Large intestine (tissue), 12 donors: ENCODE measurements at places on chromosomes 5 and 9.
A peak's percentile ranks its signal among the peaks of the same experiment; 100 is the strongest.

- no peak for DNase-seq
- H3K4me1 ChIP-seq: no peaks in the 10 kb centered on the region
- no peak overlapping the region for H3K27ac ChIP-seq
- no peak overlapping the region for H3K4me3 ChIP-seq
Observed at GRCh38 chr9:98866435-98867102, 59.1 kb downstream of the GALNT12 start.

- no peaks in the 10 kb centered on the region for H3K36me3 ChIP-seq
- H3K4me1 ChIP-seq: peaks cover 20% of the 10 kb centered on the region
- no peak for DNase-seq
- H3K4me3 ChIP-seq: no peak overlapping the region
- H3K27ac ChIP-seq: peak overlapping the region; percentile 76
Observed at GRCh38 chr5:64654561-64654938, 35.8 kb upstream of the SHISAL2B start.

GRCh38 chr9:87610200-87611155 is 112.8 kb downstream of the DAPK1 start:
- no peaks in the 10 kb centered on the region for H3K27me3 ChIP-seq
- H3K4me1 ChIP-seq: no peaks in the 10 kb centered on the region
- no peak for DNase-seq
- H3K27ac ChIP-seq: no peak overlapping the region
- peaks cover 17% of the 10 kb centered on the region for H3K36me3 ChIP-seq

DNA sequence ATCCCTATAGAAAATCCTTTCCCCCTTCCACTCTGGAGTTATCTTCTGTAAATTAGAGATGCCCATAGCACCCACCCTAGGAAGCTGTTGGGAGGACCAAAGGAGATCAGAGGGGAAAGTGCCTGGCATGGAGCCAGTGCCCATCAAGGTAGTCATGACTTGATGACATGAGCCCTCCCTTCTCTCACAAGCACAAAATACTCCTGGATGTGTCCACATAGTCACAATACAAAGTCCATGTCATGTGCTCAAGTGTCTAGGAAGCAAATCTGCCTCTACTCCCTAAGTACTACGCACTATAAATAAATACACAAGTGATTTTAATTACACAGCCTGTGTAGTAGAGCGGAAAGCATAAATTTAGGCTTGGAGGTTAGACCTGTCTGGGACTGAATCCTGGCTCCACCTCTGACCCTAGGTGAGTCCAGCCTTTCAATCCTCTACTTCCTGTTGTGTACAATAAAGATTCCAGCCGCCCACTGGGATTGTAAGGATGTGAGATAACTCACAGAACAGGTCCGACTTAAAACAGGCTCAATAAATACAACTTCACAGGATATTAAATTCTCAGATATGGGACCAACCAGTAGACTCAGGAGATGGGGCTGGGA is 30.6 kb downstream of the TTC39B start:
- peak overlapping the region; percentile 63 for H3K27ac ChIP-seq
- DNase-seq: peak; percentile 50
- no peak overlapping the region for H3K4me3 ChIP-seq
- H3K27me3 ChIP-seq: no peaks in the 10 kb centered on the region
- H3K36me3 ChIP-seq: peaks cover 7% of the 10 kb centered on the region
- peaks cover 29% of the 10 kb centered on the region for H3K4me1 ChIP-seq

- no peak overlapping the region for H3K4me3 ChIP-seq
- H3K27me3 ChIP-seq: peaks cover 3% of the 10 kb centered on the region
- no peak for DNase-seq
- H3K4me1 ChIP-seq: no peaks in the 10 kb centered on the region
Observed at GRCh38 chr9:18422296-18423036, 51.5 kb upstream of the ADAMTSL1 start.

- H3K27ac ChIP-seq: peak overlapping the region; percentile 48
- no peaks in the 10 kb centered on the region for H3K27me3 ChIP-seq
- peaks cover 29% of the 10 kb centered on the region for H3K4me1 ChIP-seq
- no peak overlapping the region for H3K4me3 ChIP-seq
- DNase-seq: peak; percentile 75
Observed at GRCh38 chr9:126348911-126349550, 22.4 kb downstream of the MVB12B start.

- H3K27ac ChIP-seq: peak overlapping the region; percentile 46
- no peaks in the 10 kb centered on the region for H3K36me3 ChIP-seq
- DNase-seq: peak; percentile 82
- H3K27me3 ChIP-seq: no peaks in the 10 kb centered on the region
Observed at GRCh38 chr5:132437604-132438266, 52.8 kb downstream of the IRF1 start.

- peak within 1 kb of the TSS; percentile 88 for H3K4me3 ChIP-seq
- H3K4me1 ChIP-seq: peaks cover 6% of the 10 kb centered on the region
- peak; percentile 96 for DNase-seq
Observed at GRCh38 chr5:132556763-132557477, at the start of gene RAD50. TSS of gene RAD50 (plus strand) at chr5:132556977. CDS start at chr5:132557325, 348 bp downstream.

DNA sequence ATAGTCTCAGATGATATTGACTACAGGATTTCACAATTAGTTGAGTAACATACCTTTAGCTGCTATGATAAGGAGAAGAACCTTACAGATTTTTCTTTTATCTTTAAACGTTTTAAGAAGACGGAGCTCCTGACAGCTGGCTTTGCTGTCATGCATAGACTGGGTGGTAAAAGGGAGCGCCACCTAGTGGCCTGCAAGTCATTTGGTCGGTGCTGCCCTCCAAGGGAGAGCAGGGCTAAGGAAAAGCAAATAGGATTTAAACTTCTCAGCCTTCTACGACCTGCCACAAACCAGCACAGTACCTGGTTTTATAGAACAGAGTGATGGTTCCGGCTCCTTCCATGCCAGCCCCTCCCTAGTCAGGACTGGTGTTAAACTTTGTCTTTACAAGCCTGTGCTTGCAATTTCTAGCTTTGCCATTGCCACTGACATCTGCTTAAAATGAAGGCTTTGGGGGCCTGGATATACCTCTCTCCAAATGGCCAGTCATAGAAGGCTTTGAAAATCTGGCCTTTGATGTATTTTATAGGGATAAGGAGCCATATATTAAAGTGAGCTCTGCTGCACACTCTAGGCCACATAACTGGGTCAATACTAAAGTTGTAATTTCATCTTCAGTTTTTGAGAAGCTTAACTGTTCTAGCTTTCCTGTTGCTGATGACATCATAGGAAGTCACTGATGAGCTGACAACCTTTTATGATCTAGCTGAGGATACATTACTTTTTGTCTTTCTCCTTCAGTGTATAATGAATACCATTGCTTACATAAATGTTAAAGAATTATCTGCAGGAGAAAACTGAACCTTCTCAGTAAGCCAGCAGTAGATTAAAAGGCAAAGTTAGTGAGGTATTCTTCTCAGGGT is 31.1 kb upstream of the ADAMTSL1 start:
- no peak overlapping the region for H3K4me3 ChIP-seq
- no peak overlapping the region for H3K27ac ChIP-seq
- H3K36me3 ChIP-seq: no peaks in the 10 kb centered on the region
- peaks cover 5% of the 10 kb centered on the region for H3K4me1 ChIP-seq
- DNase-seq: peak; percentile 57
- H3K27me3 ChIP-seq: peaks cover 3% of the 10 kb centered on the region

DNA sequence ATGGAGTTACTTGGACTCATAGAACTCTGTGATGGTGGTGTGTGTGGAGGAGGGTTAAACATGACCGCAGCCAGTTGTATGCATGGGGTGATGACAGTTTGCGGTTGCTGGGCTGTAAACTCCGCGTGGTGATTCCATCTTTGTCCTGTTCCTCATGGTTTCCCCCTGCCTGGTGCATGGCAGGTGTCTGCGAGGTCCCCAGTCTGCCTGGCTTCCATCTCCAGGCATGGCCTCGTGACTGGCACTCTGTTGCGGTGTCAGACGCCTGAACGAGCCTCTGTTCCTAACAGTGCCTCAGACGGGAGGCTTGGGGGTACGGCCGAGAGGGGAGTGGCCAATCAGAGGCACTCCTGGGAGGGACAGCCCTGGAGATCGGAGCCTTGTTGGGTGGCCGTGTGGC is 33.9 kb upstream of the SH3PXD2B start:
- H3K4me3 ChIP-seq: no peak overlapping the region
- H3K36me3 ChIP-seq: no peaks in the 10 kb centered on the region
- no peak for DNase-seq
- H3K27me3 ChIP-seq: no peaks in the 10 kb centered on the region

DNA sequence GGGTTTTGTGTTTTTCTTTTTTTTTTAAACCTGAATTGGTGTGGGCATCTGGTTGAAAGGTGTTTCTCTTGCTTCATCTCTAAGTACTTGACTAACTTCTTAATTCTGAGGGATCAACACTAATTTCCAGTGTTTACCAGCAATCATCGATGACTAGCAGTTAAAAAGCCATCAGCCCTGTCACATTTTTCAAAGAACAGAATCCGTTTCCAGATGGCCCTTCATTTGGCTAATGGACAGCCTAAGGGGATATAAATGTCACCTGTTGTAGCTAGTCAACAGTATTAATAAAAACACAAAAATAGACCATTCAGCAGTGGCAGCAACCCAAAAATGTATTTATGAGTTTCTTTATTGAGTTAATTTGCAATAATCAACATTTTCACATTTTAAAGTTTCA is 1076.5 kb downstream of the MAT2B start:
- no peak overlapping the region for H3K4me3 ChIP-seq
- H3K4me1 ChIP-seq: no peaks in the 10 kb centered on the region
- no peak overlapping the region for H3K27ac ChIP-seq
- no peak for DNase-seq

GRCh38 chr9:21491756-21492155 is 9.6 kb upstream of the IFNE start:
- no peaks in the 10 kb centered on the region for H3K27me3 ChIP-seq
- H3K4me3 ChIP-seq: no peak overlapping the region
- DNase-seq: no peak
- no peak overlapping the region for H3K27ac ChIP-seq

DNA sequence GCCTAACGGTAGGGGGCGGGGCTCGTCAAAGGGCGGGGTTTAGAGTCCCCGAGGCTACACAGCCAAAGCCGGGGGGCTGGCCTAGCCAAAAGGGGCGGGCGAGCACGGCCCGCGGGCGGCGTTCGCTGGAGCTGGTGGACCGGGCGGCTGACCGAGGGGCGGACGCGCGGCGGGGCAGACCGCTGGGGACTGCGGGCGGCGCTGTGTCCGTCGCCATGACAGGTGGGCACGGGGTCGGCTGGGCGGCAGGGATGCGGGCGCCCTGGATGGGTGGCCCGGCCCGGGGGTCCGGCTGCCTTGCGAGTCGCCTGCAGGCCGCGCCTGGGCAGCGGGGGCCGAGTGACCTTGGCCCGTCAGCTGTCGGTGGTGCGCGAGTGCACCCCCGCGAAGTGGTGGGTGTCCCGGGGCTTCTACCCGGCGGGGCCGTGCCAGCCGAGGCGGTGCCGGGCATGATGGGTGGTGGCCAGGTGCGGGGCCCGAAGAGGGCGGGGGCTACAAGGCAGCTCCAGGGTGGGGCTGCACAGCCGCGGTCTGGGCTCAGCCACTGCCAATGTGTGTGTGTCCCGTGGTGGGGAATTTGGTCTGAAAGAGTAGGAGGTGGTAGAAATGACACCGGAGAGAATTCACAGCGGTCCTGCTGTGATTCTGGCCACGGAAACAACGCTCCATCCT is at the start of gene CARD19:
Gene CARD19 (plus strand): TSS at position 87 of the 672 bp plus-strand sequence. CDS start 129 bp downstream, at position 216.
- peak within 1 kb of the TSS; percentile 96 for H3K27ac ChIP-seq
- no peaks in the 10 kb centered on the region for H3K27me3 ChIP-seq
- H3K4me3 ChIP-seq: peak within 1 kb of the TSS; percentile 65

DNA sequence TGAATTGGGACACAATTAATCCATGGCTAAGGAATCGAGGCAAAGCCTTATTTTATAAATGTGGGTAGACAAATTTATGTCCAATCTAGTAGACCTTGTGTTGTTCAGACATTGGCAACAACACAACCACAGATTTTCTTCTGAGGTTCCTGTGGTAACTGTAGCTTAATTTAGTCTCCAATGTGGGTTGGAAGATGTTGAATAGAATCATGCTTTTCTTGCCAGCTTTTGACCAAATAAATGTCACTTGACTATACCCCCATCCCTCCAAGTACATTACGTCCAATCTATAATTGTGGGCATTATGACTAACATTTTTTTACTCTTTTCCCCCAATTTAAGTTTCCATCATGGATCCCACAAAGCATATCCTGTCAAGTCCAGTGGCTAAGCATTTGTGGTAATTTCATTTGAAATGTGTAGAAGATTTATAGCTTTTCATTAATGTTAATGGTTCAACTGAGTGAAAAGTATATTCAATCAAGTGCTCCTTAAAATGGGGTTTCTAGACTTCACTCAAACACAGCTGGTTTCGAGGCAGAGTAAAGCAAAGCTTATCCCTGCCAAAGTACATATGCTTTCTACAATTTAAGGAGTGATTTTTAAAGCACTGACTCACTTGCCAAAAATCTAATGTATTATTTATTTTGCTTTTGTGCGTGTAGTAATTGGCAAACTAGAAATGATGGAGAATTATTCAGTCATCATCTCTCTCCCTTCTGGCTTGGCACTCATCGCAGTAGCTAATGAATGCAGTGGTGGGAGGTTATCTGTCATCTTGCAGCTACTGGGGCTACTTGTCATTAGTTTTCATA is 141.8 kb downstream of the FAM174A start:
- no peak overlapping the region for H3K4me3 ChIP-seq
- no peaks in the 10 kb centered on the region for H3K4me1 ChIP-seq
- DNase-seq: no peak

DNA sequence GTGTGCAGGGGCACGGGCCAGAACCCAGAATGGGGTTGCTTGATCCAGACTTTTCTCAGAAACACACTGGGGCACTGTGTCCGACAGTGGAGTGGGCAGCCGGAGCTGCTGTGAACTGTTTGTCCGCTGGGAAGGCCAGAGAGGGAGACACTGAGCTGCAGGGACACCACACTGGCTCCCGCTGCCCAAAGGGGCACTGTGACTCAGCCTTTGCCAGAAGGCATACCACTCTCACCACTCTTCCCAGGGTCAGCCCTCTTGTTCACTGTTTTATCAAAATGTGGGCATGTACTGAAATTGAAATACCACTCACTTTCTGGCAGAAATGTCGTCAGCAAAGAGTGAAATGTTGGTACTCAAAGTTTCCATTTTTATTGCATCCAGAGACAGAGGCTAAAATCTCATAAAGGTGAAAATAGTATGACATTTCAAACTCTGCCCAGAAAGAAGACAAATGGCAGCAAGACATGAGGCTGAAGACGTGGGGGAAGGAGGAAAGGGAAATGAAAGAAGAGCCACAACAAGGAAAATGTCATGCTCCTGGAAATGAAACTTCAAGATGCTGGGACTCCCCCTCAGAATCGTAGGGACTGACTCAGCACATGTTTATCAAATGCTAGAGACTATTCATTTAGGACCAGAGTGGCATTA is 4.5 kb upstream of the IL7R start:
- no peaks in the 10 kb centered on the region for H3K27me3 ChIP-seq
- no peaks in the 10 kb centered on the region for H3K4me1 ChIP-seq
- no peak overlapping the region for H3K27ac ChIP-seq
- H3K36me3 ChIP-seq: no peaks in the 10 kb centered on the region
- H3K4me3 ChIP-seq: no peak overlapping the region

GRCh38 chr9:81022177-81022576 is 667.2 kb downstream of the TLE1 start:
- no peaks in the 10 kb centered on the region for H3K27me3 ChIP-seq
- no peak for DNase-seq
- no peak overlapping the region for H3K27ac ChIP-seq

GRCh38 chr5:78647838-78648358 is 674 bp downstream of the LHFPL2 start:
- H3K27ac ChIP-seq: peak overlapping the region; percentile 77
- no peaks in the 10 kb centered on the region for H3K36me3 ChIP-seq
- no peaks in the 10 kb centered on the region for H3K27me3 ChIP-seq
- peak; percentile 75 for DNase-seq
- H3K4me1 ChIP-seq: peaks cover 12% of the 10 kb centered on the region

- H3K4me3 ChIP-seq: no peak overlapping the region
- no peak for DNase-seq
- H3K36me3 ChIP-seq: no peaks in the 10 kb centered on the region
- no peaks in the 10 kb centered on the region for H3K27me3 ChIP-seq
Observed at GRCh38 chr5:37435261-37435660, 56.1 kb downstream of the WDR70 start.

GRCh38 chr9:121372239-121373010 is 2.4 kb upstream of the STOM start:
- no peaks in the 10 kb centered on the region for H3K36me3 ChIP-seq
- DNase-seq: no peak
- H3K4me1 ChIP-seq: peaks cover 31% of the 10 kb centered on the region
- no peaks in the 10 kb centered on the region for H3K27me3 ChIP-seq
